CD4-positive, alpha-beta T cell treated with Interleukin-1 beta for 1 hour (primary cell): ENCODE measurements at places on chromosomes 3 and 15.

DNA sequence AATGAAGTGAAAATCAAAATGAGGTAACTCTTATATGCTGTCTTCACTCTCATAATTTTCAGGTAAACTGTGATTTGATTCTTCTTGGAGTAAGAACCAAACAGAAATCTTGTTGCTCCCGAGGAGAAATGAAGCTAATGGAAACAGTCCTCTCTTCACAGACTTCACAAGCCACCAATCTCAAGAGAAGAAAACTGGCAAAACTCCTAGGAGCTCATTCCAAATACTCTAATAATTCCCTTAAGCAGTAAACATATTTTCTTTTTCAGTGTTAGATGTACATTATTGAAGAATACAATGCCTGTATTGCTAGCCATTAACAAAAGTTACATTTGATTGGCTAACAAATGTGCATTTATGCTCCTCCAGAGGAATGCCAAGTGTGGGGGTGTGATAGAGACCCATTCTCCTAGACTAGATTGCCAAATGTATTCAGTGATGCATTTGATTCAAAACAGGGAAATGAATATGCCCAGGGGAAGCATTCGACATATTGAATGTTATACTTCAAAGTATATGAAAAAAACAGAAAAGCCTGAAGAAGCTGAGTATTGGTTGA is 11.8 kb upstream of the RIOX2 start:
- DNase-seq, result no peak

DNA sequence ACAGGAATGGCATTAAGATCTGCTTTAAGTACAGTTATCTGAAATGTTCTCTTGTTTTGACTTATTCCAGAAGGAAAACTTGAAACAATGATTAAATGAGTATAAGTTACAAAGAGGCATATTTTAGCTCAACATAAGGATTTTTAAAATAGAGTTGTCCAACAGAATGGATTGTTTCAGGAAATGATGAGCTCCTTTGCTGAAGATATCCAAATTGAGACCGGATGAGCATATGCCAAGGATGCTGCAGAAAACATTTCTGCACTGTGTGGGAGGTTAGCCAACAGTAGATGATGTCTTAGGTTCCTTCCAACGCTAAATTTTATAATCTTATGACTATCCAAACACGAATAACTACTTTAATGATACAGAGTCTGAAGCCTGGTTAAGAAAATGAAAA is 226.5 kb upstream of the NANOGP8 start:
- DNase-seq, result no peak

DNA sequence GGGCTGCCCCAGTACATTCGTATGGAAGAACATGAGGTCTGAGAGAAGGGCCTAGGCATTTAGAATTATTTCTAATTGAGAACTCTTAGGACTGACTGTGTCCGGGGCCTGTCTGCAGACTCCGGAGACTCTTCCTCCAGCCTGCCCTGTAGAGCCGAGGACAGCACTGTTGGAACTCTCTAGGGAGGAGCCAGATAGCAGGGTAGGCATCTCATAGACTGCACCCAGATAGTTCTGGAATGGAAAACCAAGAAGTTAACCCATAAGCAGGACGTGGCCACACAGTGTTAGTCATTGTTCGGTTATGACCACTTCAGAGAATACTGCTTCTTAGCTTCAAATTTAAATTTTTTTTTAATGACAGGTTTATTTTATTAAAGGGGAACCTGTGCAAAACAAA is 59.5 kb downstream of the SNRK start:
- DNase-seq, result no peak

DNA sequence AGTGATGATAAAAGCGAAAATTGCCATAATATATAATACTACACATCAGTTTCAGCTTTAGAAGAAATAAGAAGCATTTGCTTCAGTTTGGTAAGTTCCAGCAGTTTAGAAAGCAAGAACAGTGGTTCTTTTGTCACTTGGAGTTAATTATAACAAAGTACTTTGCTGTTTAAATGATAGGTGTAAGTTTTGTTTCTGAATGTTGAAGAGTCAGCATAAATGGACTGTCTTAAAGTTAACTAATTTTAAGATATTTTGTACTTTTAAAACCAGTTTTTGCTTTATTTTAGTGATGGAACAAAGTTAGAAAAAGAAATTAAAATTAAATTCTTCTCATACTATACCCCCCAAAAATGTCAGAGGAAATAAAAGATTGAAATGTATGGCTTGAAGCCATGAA is 24.6 kb downstream of the CHCHD6 start:
- no peak for DNase-seq

- DNase-seq, result no peak
Measured at GRCh38 chr3:194340757-194341400, 10.2 kb downstream of the CPN2 start.

GRCh38 chr3:133833880-133834620 is 28.4 kb downstream of the SRPRB start:
- DNase-seq, result no peak
